ENCODE measurements at places on chromosomes 7 and 10. TPM values are rescaled to one million over a fixed set of nuclear protein-coding genes. Genes with fewer than 3 reads are reported as not detected.

The DMBT1 gene
- not detected for polyA plus RNA-seq

The TMEM236 gene
- 0.09 TPM for polyA plus RNA-seq

The ZNF92 gene
- polyA plus RNA-seq: 10.3 TPM

The RSPH10B gene
- 0.09 TPM for polyA plus RNA-seq

The WNT8B gene
- polyA plus RNA-seq: not detected

The EPO gene
- not detected for polyA plus RNA-seq

The TWIST1 gene
- polyA plus RNA-seq: not detected

The RSPH10B2 gene
- not detected for polyA plus RNA-seq

The GBX1 gene
- not detected for polyA plus RNA-seq

DNA sequence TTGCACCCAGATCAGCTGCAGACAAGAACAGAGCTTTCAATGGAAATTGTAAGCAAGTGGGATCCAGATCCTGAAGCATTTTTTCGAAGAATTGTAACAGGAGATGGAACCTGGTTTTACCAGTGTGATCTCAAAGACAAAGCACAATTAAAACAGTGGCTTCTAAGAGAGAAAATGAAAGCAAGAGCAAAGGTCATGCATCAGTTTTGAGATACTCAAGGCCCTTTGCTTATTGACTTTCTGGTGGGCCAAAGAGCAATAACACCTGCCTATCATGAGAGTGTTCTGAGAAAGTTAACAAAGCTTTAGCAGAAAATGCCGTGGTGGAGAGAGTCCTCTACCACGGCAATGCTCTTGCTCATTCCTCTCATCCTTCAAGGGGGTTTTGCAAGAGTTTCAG is 194.8 kb downstream of the TMEM178B start:
- DNase-seq: no peak
- no peaks in the 10 kb centered on the region for H3K27me3 ChIP-seq

DNA sequence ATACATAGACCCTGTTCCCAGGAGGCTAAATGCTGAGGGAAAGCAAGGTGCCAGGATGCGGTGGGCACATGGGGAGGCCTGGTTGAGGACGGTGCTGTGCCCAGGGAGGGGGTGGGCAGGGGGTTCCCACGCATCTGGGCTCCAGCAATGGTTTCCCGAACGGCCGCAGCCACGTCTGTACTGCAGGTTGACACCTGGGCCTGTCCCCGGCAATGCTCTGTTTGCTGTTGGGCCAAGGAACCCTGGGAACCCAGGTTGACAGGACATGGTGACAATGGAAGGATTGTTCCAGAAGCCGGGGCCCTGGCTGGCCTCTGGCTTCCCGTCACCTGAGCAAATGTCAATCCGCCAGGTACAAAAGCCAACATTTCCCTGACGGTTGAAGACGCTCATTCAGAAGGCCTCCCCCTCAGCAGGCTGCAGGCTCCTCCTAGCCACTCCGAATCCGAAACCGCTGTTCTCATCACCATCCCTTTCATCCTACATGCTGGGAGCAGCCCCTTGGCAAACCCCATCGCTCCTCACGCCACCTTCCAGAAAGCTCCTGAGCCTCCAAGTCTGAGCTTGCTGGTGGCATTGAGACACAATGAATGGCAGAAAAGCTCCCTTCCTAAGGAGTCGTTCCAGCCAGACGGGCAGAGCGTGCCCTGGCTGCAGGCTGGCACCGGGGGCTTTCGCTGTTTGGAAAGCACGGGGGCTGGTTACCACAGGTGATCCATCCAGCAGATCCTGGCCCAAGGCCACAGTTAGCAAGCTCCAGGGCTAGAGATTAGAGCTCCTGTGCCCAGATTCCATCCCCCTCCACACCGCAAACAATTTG is 31.2 kb downstream of the SPOCK2 start:
- DNase-seq: no peak
- H3K27me3 ChIP-seq: no peaks in the 10 kb centered on the region
- H3K4me1 ChIP-seq: peaks cover 11% of the 10 kb centered on the region
- no peak overlapping the region for H3K4me3 ChIP-seq
- no peaks in the 10 kb centered on the region for H3K36me3 ChIP-seq
- H3K27ac ChIP-seq: no peak overlapping the region

DNA sequence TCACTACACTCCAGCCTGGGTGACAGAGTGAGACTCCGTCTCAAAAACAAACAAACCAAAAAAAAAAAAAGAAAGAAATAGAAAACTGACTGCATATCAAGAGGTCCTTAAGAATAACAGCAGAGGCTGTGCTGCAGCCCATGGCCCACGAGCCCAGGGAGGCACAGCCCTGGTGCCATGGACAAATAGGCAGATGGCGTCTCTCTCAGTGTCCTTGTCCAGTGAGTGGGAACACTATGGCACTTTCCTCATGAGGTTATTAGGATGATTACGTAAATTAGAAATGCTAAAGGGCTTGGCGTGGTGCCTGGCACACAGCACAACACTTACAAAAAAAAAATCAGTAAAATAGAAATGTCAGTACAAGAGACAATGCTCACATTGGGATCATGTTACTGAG is 33.4 kb upstream of the PFKP start:
- no peak for DNase-seq
- H3K27me3 ChIP-seq: no peaks in the 10 kb centered on the region
- no peaks in the 10 kb centered on the region for H3K36me3 ChIP-seq
- H3K4me3 ChIP-seq: no peak overlapping the region

DNA sequence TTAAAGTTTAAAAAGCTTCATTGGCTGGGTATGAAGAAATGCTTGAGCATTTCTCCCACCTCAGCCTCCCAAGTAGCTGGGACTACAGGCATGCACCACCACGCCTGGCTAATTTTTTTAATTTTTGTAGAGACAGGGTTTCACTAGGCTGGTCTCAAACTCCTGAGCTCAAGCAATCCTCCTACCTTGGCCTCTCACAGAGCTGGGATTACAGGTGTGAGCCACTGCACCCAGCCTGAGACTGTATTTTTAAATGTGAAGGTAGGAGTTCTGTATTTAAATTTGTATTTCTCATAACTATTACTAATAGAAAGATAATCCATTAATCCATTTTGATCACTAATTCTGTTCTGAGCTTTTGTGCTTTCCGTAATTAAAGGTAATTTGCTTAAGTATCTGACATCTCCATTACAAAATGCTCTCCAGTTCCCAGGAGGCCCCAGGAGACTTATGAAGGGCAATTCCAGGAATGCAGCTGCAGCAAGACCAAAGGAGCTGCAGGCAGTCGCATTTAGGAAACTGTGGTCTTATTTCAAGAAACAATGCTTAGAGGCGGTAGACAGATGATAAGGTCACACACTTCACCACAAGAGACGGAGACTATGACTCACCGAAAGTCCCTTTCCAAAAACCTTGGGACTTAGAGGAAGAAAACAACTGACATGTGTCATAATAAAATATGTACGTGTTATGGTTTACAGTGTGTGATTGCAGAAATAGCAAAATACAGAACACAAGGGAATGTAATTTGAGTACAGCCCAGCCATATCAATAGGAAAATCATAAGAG is 23.3 kb downstream of the YAE1 start:
- no peak for DNase-seq
- H3K4me3 ChIP-seq: no peak overlapping the region
- H3K27ac ChIP-seq: no peak overlapping the region
- no peaks in the 10 kb centered on the region for H3K4me1 ChIP-seq
- no peaks in the 10 kb centered on the region for H3K27me3 ChIP-seq

- H3K4me1 ChIP-seq: peaks cover 3% of the 10 kb centered on the region
- DNase-seq: no peak
- H3K4me3 ChIP-seq: no peak overlapping the region
- no peaks in the 10 kb centered on the region for H3K36me3 ChIP-seq
- no peak overlapping the region for H3K27ac ChIP-seq
Observed at GRCh38 chr7:36967387-36967786, 243.1 kb upstream of the AOAH start.

- H3K27ac ChIP-seq: no peak overlapping the region
- no peak for DNase-seq
- no peaks in the 10 kb centered on the region for H3K36me3 ChIP-seq
- no peak overlapping the region for H3K4me3 ChIP-seq
Observed at GRCh38 chr7:107396990-107397389, 72.9 kb upstream of the GPR22 start.

DNA sequence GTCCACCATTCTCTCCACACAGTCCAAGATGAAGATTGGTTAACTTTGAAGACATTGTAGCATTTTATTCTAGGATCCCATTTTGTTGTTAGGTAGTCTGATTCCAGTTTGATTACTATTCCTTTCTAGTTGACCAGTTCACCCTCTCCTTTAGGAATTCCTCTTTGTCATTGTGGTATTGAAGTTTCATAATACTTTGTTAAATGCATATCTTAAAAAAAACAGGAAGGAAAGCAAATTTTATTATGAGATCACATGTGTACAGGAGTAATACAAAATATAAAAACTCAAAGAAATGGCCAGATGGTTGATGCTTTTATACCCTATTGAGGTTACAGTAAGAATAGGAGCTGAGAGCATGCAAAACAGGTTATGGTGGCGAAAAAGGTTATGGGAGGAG is 15.5 kb upstream of the SEMA3C start:
- no peaks in the 10 kb centered on the region for H3K4me1 ChIP-seq
- no peak for DNase-seq
- no peak overlapping the region for H3K27ac ChIP-seq
- no peaks in the 10 kb centered on the region for H3K27me3 ChIP-seq
- no peaks in the 10 kb centered on the region for H3K36me3 ChIP-seq

DNA sequence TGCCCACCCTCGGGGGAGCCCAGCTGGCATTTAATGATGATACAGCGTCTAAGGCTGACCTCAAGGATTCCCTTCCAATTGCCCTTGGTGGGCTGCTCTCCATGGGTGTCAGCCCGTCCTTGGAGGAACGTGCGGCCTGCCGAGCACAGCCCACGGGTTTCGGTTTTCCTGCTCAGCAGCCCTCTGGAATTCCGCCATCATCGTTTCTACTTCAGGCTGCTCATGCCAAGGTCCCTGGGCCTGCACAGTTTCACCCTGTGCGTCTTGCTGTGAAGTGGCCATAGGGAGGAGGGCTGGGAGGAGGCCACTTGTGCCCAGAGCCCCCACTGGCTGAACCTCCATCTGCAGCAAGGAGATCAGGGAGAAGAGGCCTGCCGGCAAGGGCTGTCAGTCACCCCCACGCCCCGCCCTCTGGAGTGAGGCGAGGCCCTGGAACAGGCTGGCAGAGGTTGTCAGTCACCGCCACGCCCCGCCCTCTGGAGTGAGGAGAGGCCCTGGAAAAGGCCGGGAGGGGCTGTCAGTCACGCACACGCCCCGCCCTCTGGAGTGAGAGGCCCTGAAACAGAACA is 82.8 kb downstream of the CHST15 start:
- H3K27ac ChIP-seq: no peak overlapping the region
- no peaks in the 10 kb centered on the region for H3K36me3 ChIP-seq

- H3K27me3 ChIP-seq: no peaks in the 10 kb centered on the region
- H3K4me3 ChIP-seq: no peak overlapping the region
- no peak overlapping the region for H3K27ac ChIP-seq
- DNase-seq: no peak
Observed at GRCh38 chr7:107236862-107237261, 68.1 kb downstream of the HBP1 start.

DNA sequence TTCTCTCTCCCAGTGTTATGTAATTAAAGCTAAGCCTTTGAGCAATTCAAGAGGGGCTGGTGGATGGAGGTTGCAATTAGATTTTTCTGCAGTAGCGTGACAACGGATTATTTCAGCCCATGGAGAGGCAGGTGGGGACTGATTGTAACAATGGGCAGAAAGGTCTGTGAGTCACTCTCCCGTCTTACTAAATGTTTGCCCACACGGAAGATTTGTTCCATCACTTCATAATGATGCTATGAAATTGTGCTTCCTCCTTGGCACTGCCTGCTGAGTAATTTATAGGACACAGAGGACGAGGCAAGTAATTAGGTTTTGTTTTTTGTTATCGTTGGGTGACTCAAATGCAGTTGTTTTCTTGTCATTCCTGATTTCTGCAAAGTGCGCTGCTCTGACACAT is 594.5 kb upstream of the DPP6 start:
- no peak for DNase-seq
- no peaks in the 10 kb centered on the region for H3K4me1 ChIP-seq
- no peaks in the 10 kb centered on the region for H3K27me3 ChIP-seq
- no peak overlapping the region for H3K27ac ChIP-seq

- H3K27me3 ChIP-seq: no peaks in the 10 kb centered on the region
- H3K36me3 ChIP-seq: no peaks in the 10 kb centered on the region
- H3K4me3 ChIP-seq: no peak overlapping the region
- DNase-seq: no peak
- H3K27ac ChIP-seq: no peak overlapping the region
Observed at GRCh38 chr7:83984076-83984475, 210.5 kb downstream of the SEMA3A start.

GRCh38 chr7:154844499-154844898 is 158.4 kb downstream of the PAXIP1 start:
- H3K36me3 ChIP-seq: no peaks in the 10 kb centered on the region
- no peak overlapping the region for H3K4me3 ChIP-seq
- no peaks in the 10 kb centered on the region for H3K27me3 ChIP-seq
- no peak for DNase-seq
- no peaks in the 10 kb centered on the region for H3K4me1 ChIP-seq

- H3K27ac ChIP-seq: no peak overlapping the region
- no peak overlapping the region for H3K4me3 ChIP-seq
Observed at GRCh38 chr7:143171697-143172096, 11.5 kb upstream of the TAS2R39 start.

GRCh38 chr7:91517201-91517785 is 253.1 kb downstream of the FZD1 start:
- no peak for DNase-seq
- no peaks in the 10 kb centered on the region for H3K36me3 ChIP-seq
- H3K4me3 ChIP-seq: no peak overlapping the region
- no peak overlapping the region for H3K27ac ChIP-seq

DNA sequence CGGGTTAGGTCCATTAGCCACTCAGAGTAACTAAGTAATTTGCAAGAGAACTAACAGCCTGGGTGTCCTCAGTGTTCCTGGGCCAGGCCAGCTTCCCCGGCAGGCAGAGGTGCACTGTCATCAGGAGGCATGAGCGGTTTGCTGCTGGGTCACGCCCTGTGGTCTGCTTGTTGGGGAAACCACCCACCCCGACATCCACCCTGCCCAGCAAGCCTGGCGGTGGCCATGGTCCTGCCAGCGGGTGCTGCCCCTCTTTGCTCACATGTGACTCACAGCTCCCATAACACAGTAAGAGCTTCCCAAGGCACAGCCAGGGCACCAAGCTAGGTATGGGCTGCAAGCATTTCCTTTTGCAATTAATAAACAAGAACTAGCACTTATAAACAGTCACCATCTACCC is 75.9 kb downstream of the RGS10 start:
- peaks cover 3% of the 10 kb centered on the region for H3K27me3 ChIP-seq
- H3K27ac ChIP-seq: no peak overlapping the region
- H3K4me1 ChIP-seq: peaks cover 18% of the 10 kb centered on the region
- no peaks in the 10 kb centered on the region for H3K36me3 ChIP-seq
- no peak for DNase-seq
- H3K4me3 ChIP-seq: no peak overlapping the region

- H3K4me3 ChIP-seq: no peak overlapping the region
- H3K36me3 ChIP-seq: no peaks in the 10 kb centered on the region
- no peaks in the 10 kb centered on the region for H3K27me3 ChIP-seq
Observed at GRCh38 chr10:129334266-129334665, 132.8 kb upstream of the MGMT start.

Measured in B cell (primary cell).